Left lobe of liver (tissue), 2 donors: ENCODE measurements at places on chromosomes 6 and 20. TPM values are rescaled to one million over a fixed set of nuclear protein-coding genes. Genes with fewer than 3 reads are reported as not detected.

Gene TPBG
- 1.0 TPM for total RNA-seq

Gene ADA
- total RNA-seq: 3.7 TPM

Gene RPN2
- total RNA-seq: 128 TPM

Gene ZNF334
- total RNA-seq: 1.9 TPM
